ENCODE measurements at places on chromosomes 11 and 22.
A peak's percentile ranks its signal among the peaks of the same experiment; 100 is the strongest.

- DNase-seq, result peak; percentile 32
Measured at GRCh38 chr22:50326225-50326955, 422 bp downstream of the DENND6B start.

- DNase-seq, result no peak
Measured at GRCh38 chr22:46064966-46065666, 85.2 kb upstream of the PPARA start.

DNA sequence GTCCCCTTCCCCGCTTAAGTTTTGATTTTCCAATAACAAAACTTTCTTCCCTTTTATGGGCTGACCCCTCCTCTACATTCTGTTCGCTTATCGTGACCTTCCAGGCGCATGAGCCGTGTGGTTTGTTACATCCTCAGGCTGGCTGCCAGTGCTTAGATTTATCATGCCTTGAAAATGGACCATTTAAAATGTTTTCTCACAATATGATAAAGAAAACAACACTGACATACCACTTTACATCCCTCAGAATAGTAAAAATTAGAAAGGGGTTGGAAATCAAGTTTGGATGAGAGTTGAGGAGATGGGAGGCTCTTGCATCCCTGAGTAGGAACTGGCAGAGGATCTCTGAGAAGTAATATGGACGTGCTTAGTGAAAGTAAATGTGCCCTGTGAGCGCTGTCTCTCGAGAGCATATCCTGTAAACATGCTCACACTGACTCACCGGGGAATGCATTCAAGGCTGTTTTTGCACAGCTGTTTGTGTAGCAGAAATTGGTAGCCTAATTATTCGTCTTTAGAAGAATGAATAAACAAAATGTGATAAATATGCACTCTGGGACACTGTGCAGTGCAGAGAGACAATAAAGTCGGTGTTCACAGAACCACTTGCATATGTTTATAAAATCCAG lies 17.1 kb upstream of the TOLLIP start:
- no peak for DNase-seq

- no peak for DNase-seq
Measured at GRCh38 chr11:66727282-66728037, 1.6 kb downstream of the SPTBN2 start.

- DNase-seq, result no peak
Measured at GRCh38 chr22:29158546-29158945, 47.1 kb upstream of the EMID1 start.

- DNase-seq, result no peak
Measured at GRCh38 chr11:9817191-9817590, 153.3 kb downstream of the SWAP70 start.

DNA sequence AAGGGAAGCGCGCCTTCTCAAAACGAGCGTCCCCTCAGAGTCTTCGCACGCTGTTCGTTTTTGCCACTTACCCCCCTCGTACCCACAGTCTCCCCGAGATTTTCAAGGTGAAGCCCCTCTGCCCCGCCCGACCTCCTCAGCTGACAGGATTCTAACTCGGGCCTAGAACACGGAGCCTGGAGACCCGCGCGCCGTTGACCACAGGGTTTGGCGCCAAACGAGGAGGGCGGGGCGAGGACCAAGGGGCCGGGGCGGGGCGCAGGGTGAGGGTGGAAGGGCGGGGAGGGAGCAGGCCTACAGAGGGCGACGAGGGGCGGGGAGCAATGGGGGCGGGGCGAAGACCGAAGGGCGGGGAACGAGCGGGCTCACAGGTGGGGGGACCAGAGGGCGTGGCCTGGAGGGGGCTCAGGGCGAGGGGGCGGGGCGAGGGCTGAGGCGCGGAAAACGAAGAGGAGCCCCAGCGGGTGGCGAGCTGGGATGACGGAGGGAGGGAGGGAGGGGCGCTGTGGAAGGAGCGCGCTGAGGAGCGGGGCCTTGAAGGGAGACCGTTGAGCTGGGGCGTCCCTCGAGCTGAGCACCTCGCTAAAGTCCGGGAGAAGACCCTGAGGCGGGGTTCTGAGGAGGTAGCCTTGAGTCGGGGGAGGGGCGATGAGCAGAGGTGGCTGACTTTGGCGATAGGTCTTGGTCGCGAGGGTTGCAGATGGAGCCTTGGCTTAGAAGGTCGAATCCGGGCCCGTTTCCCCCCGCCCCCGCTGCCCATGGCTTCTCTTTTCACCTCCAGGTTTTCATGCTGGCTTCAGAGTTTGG lies at the start of gene DMC1:
Gene DMC1 (minus strand): TSS at position 212 of the 807 bp plus-strand sequence. CDS start 1,927 bp downstream, outside the sequence.
- DNase-seq, result peak; percentile 98

GRCh38 chr11:45906096-45906682 lies 882 bp downstream of the FREY1 start:
- no peak for DNase-seq

DNA sequence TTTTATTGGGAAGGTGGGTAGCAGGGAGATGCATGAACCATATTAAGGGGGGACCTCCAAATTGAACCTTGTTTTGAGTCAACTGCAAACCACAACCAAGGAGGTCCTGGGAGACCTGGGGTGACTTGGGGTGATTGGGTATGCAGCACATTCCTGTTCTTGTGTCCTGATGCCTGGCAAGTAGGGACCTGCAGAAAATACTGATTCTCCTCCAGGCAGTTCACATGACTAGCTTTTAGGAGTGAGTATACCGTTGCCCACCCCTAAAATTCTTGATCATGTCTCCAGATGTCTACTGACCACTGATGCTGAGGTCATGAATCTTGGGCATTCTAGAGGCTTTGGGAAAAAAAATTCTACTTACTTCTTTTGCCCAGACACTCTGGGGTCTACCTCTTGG lies 6.3 kb downstream of the EHF start:
- no peak for DNase-seq

GRCh38 chr11:10359171-10359570 lies 54.3 kb downstream of the ADM start:
- DNase-seq, result no peak

DNA sequence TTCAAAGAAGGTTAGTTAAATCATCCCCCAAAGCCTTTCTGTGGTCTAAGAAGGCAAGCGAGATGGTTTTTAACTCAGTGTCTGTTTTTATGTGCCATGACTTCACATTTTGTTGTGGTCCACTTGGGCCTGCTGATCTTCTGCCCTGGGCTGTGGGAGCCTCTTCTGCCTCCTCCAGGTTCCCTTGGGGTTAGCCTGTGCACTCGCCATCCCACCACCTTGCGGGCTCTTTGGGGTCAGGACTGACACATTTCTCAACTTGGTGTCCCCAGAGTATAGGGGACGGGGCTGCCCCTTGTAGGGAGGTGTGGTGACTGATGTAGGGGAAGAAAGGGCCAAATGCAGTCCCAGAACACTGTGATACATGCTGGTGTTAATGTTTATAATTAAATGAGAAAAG lies 207.0 kb downstream of the TBC1D22A start:
- DNase-seq, result no peak

DNA sequence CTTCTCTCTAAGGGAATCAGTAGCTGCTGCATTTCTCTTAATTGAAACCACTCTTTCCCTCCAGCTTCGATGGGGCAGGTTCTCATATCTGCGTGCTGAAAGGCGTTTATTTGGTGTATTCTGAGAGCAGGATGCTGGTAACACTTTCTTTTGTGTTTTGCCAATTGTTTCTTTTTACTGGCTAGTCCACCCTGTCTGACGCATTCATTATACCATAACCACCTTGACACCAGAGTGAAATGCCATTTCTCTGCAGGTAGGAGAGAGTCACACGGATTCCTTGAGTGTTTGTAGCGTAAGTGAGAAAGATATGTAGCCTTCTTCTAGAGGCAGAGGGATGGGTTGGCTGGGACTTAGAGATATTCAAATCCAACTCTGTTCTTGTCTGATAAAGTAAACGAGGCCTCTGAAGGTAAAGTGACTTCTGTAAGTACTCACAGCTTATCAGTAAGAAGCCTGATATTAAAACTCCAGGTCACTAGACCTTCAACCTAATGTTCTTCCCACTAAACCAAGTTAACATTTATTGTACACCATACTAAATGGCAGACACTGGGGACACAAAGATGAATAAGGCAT lies 21.4 kb downstream of the CD44 start:
- no peak for DNase-seq

DNA sequence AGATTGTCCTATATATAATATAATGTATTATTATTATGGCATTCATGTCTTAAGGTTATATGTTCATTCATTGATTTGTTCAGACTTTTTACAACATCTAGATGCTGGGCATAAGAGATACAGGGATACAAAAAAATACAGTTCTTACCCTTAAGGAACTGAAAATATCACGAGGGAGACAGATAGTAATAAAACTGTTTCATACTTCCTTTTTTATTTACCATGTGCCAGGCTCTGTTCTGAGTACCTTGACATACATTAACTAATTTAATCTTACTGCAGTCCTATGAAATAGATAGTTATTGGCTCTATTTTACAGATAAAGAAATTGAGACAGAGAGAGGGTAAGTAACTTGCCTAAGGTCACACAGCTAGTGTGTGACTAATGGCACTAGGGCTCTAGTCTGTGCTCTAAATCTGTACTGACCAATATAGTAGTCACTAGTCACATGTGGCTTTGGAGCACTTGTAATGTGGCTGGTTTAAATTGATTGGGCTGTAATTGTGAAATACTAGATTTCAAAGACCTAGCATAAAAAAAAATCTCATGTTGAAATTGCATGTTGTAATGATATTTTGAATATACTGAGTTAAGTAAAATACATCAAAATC lies 21.3 kb downstream of the TRIM44 start:
- no peak for DNase-seq

- DNase-seq, result no peak
Measured at GRCh38 chr11:121711236-121711635, 258.5 kb upstream of the SORL1-AS1 start.

DNA sequence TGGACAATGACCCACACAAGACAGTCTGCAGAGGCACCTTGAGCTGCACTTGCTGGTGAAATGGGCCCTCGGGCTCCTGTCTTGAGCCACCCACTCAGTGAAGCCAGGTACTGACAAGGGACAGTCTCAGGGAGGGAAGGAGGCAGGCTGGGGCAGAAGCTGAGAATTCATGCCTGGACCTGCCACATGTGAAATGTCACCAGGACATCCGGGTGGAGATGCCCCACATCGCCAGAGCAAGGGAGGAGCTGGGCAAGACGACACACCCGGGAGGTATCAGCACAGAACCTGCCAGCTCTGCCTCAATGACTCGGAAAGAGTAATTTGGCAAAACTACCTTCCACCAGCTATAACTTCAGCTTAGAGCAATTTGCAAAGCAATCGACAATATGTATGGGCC lies 23.5 kb downstream of the CPT1A start:
- DNase-seq, result no peak

GRCh38 chr11:130199792-130200191 lies 40.2 kb downstream of the ST14 start:
- DNase-seq, result no peak

DNA sequence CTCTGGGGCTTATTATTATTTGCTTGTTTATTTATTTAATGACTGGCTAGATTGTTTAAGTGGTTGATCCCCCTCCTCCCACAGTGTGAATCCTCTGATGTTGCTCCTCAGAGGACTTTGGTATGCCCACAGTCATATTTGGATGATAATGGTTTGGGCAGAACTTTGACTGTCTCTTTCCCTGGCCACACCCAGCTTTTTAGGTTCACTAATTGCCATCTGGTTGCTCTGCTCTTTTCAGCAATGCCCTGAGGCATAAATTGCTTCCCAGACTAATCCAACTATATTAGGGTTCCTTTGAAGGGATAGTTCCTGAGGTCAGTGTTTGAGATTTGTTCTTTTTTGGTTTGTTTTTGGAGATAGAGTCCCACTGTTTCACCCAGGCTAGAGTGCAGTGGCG lies 99.3 kb upstream of the RRM1 start:
- no peak for DNase-seq

GRCh38 chr11:115716601-115717529 lies 212.7 kb upstream of the CADM1 start:
- peak; percentile 85 for DNase-seq

- no peak for DNase-seq
Measured at GRCh38 chr11:72693271-72693968, 19.2 kb upstream of the PDE2A start.

- no peak for DNase-seq
Measured at GRCh38 chr11:101059331-101059730, 70.3 kb downstream of the PGR start.

DNA sequence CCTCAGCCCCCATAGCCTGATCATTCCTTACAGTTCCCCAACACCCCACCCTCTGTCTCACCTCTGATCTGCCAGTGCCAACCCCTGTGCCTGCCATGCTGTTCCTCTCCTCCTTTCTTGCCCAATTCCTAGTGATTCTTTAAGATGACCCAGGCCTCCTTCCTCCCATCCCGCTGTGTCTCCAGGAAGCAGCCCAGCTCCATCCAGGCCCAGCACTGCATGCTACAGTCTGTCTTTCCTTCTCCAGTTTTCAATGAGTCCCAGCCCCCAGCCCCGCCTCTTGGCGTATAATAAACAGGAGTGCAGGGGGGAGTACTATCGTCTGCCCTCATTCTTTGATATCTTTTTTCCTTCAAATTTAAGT lies 12.3 kb downstream of the LTBP3 start:
- DNase-seq, result no peak

- no peak for DNase-seq
Measured at GRCh38 chr11:82890936-82891335, 9.3 kb downstream of the PRCP start.

- DNase-seq, result no peak
Measured at GRCh38 chr11:76854709-76855108, 6.0 kb upstream of the ACER3 start.

GRCh38 chr11:30811226-30811755 lies 225.1 kb upstream of the MPPED2 start:
- no peak for DNase-seq

DNA sequence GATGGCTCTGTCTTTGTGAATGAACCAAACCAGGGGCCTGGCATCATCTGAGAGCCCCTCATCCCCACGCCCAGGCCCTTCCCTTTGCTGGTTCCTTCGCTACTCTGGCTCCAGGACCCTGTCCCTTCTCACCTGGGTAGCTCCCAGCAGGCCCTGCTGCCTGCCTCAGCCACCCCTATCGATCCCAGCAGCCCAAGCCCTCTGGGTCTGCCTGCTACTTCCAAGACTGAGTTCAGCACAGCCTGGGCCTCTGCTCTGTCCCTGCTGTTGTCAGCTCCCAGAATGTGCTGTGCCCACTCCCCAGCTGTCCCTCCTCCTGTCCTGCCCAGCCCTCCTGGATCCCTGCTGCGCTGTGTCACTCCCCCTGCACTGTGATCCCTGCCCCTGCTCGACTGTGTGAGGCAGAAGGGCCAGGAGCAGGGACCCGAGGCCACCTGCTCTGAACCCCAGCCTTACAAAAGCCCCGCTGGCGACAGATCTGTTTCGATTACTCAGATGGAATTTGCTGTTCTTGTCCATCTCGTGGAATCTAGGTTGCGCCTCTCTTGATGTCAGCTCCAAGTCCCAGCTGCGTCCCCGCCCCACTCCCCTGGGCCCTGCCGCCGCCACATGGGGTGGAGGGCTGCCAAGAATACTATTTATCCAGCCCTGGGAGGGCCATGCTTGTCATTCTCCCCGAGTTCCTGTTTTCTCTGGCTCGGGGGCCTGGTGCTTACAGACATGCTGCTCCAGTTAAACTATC lies 13.0 kb downstream of the MRPL21 start:
- DNase-seq, result peak; percentile 95

- no peak for DNase-seq
Measured at GRCh38 chr11:115241899-115242298, 262.3 kb downstream of the CADM1 start.

- DNase-seq, result peak; percentile 38
Measured at GRCh38 chr11:31643857-31644256, 134.3 kb downstream of the ELP4 start.
